ENCODE measurements at places on chromosomes 6 and 20.

- DNase-seq, result no peak
Observed at GRCh38 chr20:59231124-59231804, 67.6 kb downstream of the ZNF831 start.

- DNase-seq, result peak; percentile 31
Observed at GRCh38 chr6:131379948-131380347, 193.1 kb upstream of the ARG1 start.

- DNase-seq, result no peak
Observed at GRCh38 chr6:105802703-105803102, 283.4 kb upstream of the PRDM1 start.

DNA sequence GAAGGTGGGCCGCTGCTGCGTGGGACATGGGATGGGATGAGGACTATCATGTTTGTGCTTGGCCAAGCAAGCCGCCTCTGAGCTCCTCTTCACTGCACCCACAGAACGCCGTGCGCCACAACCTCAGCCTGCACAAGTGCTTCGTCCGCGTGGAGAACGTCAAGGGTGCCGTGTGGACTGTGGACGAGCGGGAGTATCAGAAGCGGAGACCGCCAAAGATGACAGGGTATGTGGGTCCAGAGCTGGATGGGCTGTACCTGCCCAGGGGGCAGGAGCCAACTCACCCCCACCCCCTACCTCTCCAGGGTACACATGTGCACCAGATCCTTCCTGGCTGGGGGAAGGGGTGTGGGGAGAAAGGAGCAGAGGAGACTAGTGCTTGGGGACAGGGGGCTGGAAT is 43.5 kb upstream of the MDFI start:
- no peak for DNase-seq

DNA sequence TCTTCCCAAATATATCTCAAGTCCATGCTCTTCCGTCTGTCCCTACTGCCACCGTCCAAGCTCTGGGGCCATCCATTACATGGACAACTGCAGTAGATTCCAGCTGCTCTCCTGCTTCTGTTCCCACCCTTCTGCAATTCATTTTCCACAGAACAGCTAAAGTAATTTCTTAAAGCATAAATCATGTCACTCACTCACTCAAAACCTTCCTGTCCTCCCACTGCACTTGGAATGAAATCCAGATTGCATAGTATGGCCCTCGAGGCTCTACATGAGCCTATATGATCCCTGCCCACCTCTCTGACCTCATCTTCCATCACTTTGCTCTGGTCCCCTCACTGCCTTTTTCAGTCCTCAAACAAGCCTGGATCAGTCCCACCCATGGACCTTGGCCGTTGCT is 10.9 kb downstream of the PHACTR2 start:
- DNase-seq, result no peak

GRCh38 chr6:134420614-134421181 is 102.8 kb upstream of the SGK1 start:
- peak; percentile 7 for DNase-seq

GRCh38 chr6:117485433-117485832 is 3.0 kb downstream of the DCBLD1 start:
- no peak for DNase-seq

Data from fibroblast of gingiva (primary cell).